ENCODE measurements at places on chromosomes 7 and 10.

- no peak for DNase-seq
These were observed 853.5 kb downstream of the GATA3 start for GRCh38 chr10:8908013-8908412.

- peak; percentile 44 for DNase-seq
These were observed 45.8 kb upstream of the WIPI2 start for GRCh38 chr7:5143935-5144903.

DNA sequence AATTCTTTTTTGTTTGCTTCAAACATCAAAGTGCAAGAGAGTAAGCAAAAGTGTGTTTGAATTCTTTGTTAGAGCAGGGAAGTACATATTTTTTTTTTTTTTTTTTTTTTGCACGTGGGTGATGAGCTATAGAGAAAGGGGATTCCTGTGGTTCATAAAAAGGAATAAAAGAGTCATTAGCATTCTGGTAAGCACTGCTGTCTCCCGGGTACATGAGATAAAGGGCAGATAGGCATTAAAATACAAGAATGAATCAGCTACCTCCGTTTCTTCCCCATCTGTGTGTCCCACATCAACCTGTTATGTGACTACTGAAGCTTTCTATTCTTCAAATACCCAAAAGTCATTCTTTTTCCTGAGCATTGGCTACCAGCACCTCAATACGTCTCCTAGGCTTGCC, 102.4 kb upstream of the SEMA3D start:
- no peak for DNase-seq

GRCh38 chr10:69217119-69217754, 2.9 kb upstream of the HKDC1 start:
- DNase-seq = no peak

GRCh38 chr7:133947458-133948254, 179.5 kb upstream of the LRGUK start:
- DNase-seq = no peak

DNA sequence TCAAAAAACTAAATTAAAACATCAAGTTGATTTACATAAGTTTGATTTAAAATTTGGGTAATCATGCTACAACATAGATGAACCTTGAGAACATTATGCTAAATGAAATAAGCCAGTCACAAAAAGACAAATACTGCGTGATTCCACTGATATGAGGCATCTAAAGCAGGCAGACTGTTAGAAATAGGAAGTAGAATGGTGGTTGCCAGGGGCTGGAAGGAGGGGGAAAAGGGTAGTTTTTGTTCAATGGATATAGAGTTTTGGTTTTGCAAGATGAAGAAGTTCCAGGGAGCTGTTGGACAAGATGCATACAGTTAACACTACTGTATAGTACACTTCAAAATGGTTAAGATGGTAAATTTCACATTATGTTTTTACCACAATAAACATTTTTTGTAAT, 45.0 kb upstream of the IFRD1 start:
- DNase-seq = no peak

GRCh38 chr10:86007171-86007570, 359.4 kb downstream of the GRID1 start:
- no peak for DNase-seq

DNA sequence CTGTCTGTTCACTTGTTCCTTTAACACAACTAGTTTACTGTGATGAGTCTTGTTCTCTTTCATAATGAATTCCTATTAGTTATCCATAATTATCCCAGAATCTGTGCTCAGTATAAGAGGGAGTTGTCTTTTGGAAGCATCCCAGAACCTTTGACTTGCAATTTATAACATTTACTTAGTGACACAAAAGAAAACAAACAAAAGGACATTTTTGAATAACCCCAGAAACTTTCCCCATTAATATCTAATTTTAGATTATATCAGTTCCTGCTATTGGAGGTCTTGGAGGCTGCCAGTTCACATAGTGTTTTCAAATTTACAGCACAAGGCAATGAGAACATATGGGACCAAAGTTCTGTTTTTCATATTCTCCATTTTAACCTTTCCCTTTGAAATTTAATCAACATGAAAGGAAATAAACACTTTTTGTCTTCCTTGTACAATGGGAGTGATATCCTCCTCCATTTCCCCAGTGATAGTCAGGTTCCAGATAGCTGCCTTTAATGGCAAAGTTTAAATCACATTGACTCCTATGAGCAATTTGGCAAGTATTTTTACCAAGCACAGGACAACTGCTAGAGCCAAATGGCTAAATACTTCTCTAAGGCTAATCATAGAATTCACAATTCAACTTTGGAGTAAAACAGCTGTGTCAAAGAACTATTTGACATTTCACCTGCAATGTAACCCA, 37.1 kb upstream of the GNAT3 start:
- DNase-seq = no peak

DNA sequence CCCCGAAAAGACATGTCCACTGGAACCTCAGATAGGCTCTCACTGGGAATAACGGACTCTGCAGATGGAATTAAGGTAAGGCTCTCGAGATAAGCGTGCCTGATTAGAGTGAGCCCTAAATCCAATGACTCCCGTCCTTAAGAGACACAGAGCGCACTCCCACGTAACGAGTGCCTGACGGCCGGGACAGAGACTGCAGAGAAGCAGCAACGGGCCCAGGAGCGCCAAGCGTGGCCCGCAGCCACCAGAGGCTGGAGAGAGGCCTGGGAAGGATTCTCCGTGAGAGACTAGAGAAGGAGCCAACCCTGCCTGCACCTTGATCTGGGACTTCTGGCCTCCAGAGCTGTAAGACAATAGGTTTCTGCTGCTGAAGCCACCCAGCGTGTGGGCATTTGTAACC, 20.0 kb upstream of the TNRC18 start:
- DNase-seq = no peak

DNA sequence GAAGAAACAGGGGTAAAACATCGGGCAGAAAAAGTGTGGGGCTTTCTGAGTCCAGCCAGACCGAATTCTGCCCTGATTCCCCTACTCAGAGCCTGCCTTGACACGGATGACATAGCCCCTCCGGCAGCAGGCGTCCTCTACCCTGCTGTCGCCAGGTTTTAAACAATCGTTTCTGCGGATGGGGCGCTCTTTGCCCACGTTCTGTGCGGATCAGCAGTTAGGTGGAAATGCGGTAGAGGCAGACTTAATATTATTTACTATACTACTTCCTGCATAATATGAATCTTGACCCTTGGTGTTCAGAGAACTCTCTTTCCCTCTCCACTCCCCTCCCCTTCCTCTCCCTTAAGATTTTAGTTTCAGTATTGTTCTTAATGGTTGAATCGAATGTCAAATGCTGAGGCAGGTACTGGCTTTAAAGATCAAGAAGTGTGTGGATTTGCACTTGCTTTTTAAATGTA, 2.4 kb downstream of the GATA3 start:
- no peak for DNase-seq

GRCh38 chr7:6197801-6198551, 74.4 kb downstream of the CYTH3 start:
- DNase-seq = no peak
